ENCODE measurements at places on chromosomes 16 and 17.

GRCh38 chr17:80671039-80671824 lies 126.6 kb downstream of the RPTOR start:
- DNase-seq = peak; percentile 48

DNA sequence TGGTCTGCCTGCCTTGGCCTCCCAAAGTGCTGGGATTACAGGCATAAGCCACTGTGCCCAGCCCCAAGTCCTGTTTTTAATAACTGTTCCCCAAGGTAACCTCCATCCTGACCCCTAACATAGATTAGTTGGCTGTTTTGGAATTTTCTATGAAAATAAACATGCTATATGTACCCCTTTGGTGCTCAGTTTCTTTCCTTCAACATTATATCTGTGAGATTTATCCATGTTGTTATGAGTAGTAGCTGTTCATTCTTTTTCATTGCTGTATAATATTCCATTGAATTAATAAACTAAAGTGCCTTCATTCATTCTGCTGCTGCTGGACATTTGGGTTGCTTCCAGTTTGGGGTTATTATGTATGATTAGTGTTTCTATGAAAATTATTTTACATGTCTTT lies 26.3 kb upstream of the FMNL1 start:
- no peak for DNase-seq

DNA sequence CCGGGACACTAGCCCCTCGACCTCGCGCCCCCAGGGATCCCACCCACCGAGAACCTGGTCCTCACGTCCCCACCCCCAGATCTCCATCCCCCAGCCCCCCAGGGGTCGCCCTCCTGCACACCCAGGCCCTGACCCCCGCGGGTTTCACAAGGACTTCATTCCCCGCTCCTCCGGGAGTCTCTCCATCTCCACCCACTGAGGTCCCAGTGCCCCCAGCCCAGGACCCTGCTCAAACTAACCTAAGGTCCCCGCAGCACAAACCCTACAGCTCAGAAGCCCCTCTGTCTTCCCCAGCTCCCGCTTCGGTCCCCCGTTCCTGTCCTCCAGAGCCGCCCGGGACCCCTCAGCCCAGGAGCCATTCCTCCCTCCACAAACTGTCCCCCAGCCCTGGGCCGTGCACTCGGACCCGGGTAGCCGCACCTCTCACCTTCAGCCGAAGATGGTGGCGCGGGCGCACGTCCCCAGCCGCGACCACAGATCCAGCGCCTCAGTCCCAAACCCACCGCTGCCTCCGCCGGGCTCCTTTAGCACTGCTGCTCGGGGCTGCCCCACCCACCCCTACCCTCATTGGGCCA lies at the start of gene MYH10:
TSS of gene MYH10 (minus strand) at position 499 of the 575 bp plus-strand sequence. CDS start 7,479 bp downstream, outside the sequence.
- DNase-seq = no peak

DNA sequence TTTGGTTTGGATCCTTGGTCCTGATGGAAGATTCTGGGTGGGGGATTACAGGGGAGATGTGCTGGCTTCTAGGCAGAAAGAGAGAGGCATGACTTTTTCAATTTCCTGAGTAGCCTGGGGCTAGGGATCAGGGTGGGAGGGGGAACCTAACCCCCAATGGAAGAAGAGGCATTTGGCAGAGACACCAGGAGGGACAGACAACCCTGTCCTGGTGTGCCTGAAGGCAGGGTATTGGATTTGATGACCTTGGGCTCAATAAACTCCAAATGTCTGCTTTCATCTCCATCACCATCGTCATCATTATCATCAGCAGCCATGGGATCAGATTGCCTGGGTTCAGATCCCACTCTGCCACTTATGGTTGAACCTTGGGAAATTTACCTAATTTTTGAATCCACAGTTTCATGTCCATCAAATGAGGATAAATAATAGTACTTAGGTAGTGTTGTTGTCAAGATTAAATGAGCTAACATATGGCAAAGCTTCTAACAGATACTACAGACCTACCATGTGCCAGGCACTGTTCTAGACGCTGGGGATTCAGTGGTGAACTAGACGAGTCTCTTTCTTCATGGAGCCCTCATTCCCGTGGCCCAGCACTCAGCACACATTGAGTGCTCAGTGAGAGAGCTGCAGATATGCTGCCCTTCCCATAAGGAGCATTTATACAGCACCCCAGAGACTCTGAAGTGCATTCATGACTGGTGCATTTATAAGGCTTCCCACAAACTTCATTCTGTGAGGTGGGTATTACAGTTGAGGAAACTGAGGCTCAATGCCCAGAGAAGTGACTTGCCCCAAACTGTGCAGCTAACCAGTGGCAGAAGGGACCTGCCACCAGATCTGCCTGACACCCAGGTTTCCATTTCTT lies 26.8 kb downstream of the IGFBP4 start:
- no peak for DNase-seq

DNA sequence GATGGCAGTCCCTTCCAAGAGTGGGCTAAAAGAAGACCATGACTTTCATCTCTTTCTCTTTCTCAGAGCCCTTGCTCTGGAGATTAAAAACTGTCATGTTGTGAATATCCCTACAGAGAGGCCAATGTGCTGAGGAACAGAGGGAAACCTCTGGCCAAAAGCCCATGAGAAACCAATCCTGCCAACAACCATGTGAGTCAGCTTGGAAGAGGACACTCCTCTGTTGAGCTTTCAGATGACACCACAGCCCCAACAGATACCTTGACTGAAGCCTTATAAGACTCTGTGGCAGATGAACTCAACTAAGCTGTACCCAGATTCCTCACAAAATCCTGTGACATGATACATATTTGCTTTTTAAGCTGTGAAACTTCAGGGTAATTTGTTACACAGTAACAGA lies 19.6 kb downstream of the CPPED1 start:
- DNase-seq = no peak

DNA sequence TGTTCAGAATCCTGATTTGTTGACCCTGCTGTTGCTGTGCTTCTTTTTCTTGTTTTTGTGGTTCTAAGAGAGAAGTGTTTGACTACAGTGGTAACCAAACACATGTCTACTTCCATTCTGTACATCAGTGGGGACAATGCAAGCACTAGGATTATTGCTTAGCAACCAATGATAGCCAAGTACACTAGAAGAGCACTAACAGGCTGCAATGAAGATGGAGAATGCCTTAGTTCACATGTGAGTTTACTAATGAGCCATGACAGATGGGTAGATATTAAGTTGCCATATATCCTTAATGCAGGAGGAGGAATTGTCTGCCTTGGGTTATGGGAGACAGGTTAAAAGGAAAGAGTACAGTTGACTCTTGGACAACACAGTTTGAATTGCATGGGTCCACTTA lies 8.3 kb downstream of the EFCAB5 start:
- DNase-seq = no peak

GRCh38 chr17:31509805-31510177 lies 118.3 kb downstream of the RAB11FIP4 start:
- no peak for DNase-seq

DNA sequence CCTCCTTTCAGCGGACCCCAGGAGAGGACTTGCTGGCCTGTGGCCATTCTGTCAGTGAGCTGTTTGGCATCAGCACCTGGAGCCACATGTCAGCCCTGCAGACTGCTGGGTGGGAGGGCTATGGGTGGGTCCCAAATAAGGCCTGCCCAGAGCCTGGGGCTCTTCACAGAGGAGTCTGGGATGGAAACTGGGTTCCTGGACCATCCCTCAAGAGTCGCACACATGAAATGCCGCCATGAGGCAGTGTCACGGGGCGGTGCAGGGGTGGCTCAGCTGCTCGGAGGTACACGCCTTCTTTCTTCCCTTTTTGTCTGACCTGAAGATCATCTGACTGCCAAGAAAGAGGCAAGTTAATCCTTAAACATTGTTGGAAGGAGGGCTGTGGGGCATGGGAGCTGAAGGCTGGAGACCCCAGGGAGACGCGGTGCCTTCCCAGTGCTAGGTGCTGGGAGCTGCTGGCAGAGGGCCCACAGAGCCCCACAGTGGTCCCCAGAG lies 14.8 kb downstream of the MPRIP start:
- DNase-seq = no peak

GRCh38 chr17:17538417-17539391 lies 42.5 kb upstream of the RASD1 start:
- DNase-seq = no peak

- no peak for DNase-seq
Measured at GRCh38 chr17:40260528-40260927, 27.2 kb upstream of the CDC6 start.

DNA sequence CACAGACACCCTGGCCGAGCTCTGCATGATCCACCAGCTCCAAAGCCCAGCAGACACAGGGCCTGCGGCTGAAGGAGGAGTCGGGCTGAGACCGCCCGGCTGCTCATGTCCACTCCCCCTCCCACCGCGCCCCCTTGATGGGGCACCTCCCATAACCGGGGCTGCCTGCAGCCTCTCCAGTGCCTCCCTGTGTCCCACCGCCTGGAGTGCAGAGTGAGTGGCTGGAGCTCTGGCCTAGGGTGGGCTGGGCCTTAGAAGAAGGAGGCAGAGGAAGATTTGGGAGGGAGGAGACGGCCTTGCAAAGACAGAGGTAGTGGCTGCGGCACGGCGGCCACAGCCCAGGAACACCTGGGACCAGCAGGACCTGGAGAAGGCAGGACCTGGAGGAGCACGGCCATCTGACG lies 4.0 kb downstream of the CBFA2T3 start:
- DNase-seq = no peak

- no peak for DNase-seq
Measured at GRCh38 chr17:67323445-67323844, 42.9 kb downstream of the PSMD12 start.

GRCh38 chr16:86167061-86167460 lies 268.1 kb downstream of the IRF8 start:
- DNase-seq = no peak

DNA sequence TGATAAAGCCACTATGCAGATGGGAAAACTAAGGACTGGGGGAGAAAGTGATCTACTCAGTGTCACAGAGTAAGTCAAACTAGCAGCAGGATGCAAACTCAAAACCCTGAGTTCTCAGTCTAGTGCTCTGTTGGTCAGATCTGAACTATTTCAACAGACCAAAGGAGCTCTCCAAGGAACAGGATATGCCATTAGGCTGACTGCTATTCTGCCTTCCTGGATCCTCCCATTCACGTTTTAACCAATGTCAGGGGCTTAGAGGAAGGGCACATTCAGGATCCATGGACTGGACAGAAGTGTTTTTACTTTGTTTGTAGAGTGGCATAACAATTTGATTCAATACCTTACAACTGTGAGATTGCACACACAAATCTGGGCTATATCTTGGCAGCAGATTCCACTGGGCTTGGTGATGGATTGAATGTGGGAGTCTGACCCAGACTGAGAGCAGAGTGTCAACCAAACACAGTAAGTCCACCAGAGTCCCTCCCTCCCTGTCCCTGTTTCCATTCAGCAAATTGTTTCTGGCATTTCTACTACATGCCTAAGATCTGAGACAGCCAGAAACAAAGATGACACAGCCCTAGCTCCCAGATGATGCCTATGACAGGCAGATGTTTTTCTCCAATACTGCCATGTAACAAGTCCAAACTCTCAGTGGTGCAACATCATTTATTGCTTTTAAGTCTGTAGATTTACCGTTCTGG lies 337.8 kb upstream of the CDH5 start:
- DNase-seq = no peak

DNA sequence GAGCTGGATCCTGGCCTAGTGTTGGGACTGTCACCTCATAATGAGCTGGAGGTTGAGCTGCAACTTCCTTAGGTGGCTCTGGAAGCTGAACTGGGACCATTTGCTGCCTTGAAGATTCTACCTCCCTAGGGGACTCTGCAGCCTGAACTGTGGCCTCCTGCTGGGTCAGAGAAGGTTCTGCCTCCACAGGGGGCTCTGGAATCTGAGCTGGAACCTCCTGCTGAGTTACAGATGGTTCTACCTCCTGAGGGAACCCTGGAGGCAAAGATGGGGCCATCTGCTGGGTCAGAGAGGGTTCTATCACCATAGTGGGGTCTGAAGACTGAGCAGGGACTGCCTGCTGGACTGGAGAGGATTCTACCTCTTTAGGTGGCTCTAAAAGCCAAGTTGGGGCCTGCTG lies 46.6 kb upstream of the NF1 start:
- DNase-seq = no peak

GRCh38 chr17:48330421-48330820 lies 99.6 kb downstream of the SKAP1 start:
- no peak for DNase-seq

GRCh38 chr17:69066482-69066881 lies 5.8 kb upstream of the ABCA9 start:
- DNase-seq = no peak

DNA sequence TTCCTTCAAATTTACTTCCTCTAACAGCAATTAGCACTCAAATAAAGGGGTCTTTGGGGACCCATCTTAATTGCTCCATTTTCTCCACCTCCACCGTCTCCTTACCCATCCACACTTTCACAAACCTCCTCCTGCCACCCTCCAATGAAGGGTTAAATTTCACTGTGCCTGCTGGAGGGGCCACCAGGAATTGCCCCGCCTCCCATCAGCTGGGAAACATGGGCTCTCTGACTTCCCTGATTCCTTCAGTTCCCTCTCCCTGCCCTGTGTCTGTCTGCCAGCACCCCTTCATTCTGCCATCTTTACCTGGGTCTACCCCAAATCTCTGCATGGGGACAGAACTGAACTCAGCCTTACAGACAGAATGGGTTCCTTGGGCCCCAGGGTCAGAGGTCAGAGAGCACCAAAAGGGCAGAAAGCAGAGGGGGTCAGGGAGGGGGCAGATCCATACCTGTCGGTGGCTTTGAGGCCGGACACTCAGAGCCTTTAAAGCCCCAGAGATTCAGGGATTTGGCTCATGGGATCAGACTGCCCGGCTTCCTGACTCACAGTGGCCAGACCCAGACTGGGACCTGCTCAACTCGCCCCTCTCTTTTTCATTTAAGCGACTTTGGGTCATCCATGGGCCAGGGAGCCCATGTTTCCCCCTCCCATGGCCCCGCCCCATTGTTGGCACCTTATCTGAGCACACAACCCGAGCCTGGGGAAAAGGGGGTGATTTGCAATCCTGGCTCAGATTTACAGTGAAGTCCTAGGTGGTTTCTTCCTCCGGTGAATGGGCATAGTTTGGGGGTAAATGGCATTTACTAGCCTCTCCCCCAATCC lies 17.6 kb upstream of the SP2 start:
- DNase-seq = no peak

GRCh38 chr17:58307468-58308172 lies 21.0 kb downstream of the TSPOAP1 start:
- no peak for DNase-seq

- no peak for DNase-seq
Measured at GRCh38 chr16:15606518-15607220, 36.3 kb downstream of the MARF1 start.
